ENCODE measurements at places on chromosomes 12 and 14.

DNA sequence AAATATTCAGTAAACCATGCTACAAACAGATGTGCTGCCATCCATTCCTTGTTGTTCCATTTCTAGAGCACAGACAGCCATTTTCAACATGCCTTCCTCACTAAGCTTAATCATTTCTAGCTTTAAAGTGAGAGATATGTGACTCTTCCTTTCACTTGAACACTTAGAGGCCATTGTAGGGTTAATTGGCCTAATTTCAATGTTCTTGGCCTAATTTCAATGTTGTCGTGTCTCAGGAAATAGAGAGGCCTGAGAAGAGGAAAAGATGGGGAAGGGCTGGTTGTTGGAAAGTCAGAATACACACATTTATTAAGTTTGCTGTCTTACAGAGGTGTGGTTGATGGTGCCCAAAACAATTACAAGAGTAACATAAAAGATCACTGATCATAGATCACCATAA is 435.1 kb downstream of the ZFP36L1 start:
- DNase-seq, result no peak

DNA sequence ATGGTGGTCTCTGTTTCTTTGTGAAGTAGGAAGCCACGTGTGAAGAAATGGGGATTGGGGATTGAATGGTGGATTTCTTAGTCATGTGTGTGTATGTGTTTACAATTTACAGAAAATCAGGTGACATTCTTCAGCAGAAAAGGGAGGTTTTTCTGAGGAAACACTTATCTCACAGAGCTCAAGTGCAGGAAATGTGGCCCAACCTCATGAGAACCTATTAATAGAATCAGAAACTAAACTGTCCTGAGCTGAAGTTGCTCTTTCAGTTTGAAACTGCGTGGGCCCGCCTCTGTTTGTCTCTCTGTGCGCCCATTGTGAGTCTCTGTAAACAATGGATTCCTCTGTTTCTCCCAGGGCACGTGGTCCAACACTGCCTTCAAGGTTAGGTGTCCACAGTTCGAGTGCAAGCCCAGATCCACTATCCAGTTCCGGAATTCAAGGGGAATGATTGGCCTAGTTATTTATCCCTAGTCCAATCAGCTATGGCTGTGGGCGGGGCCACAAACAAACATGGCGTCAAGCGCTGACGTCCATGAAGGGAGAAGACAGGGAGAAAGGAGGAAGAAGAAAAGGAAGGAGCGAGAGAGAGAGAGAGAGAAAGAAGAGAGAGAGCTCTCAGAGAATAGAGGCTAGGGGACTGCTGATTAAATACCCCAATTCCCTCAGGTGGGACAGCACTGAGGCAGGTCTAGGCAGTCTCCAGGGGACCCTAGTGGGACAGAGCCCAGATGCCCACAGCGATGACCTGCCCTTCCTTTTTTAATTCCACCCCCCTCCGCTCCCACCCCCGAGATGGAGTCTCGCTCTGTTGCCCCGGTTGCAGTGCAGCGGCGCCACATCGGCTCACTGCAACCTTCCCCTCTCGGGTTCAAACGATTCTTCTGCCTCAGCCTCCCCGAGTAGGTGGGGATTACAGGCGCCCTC is 31.4 kb upstream of the C12orf76 start:
- DNase-seq, result peak; percentile 76

DNA sequence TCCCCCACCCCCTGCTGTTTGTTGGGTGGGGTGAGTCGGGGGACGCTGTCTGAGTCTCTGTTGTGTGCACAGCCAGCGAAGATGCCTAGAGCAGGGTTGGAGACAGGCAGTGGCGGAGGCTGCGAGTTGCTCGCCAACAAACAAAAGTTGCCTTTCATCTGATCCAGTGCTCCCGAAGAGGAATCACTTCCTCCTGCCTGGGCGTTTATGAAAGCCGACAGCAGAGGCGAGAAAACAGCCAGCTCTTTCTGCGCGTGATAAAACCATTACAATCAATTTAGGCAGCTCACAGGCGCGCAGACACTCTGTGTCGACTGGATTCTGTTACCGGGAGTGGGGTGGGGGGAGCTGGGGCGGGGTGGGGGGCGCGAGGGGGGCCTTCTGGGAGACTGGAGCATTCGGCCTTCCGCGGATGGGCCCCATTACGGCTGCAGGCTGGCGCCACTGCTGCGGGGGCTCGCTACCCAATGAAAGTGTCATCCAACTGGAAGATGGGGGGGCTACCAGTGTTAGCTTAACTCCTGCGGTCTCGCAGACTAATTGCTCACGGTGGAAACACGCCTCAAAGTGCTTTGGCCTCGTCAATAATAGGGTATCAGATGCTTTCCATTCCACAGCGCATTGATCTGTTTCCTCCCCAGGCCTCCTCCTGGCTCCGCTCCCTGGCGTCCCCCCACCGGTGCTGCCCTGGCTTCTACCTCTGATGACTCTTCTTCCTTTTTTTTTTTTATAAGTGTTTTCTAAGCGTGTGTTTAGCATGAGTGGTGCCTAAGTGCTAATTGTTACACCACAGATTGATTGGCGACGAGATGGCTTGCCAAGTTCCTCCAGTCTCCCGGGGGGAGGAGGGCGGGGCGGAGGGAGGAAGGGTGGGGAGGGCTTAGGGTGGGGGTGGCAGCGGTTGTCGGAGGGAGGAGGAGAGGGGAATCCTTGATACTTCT is 678.4 kb downstream of the MED13L start:
- no peak for DNase-seq

DNA sequence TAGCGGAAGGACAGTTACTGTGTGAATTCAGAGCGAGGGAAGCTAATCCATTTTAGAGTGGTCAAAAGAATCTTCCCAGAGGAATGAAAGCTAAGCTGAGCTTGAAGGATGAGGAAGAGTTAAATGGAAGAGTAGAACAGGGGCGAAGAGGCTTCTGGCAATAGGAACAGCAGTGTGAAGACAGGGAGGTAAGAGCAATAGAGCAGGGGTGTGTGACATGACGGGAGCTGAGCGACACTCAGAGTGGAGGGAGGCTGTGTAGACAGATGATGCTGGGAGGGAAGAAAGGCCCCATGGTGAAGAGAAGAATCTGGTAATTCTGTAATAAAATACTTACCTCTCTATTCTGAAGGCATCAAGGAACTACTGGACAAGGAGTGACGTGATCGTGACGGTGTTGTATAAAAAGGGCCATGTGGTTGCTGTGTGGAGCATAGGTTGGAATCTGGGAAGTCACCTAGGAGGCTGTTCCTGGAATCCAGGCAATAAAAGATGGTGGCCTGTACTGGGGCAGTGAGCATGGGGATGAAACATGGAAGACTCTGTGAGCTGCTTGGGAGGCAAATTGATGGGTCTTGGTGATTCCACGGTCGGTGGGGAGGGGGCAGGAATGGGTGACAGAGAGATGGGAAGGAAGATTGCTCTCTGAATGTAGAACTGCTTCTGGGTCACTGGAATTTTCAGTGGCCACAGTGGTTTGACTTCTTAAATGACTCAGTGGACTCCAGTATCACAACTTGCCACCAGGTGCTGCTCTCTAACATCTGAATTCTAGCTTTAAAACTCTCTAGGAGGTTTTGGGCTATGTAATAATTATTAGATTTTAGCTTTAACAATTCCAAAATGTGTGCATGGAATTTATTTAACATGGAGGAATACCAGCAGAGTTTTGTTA is 164.1 kb downstream of the ATP23 start:
- DNase-seq, result no peak

DNA sequence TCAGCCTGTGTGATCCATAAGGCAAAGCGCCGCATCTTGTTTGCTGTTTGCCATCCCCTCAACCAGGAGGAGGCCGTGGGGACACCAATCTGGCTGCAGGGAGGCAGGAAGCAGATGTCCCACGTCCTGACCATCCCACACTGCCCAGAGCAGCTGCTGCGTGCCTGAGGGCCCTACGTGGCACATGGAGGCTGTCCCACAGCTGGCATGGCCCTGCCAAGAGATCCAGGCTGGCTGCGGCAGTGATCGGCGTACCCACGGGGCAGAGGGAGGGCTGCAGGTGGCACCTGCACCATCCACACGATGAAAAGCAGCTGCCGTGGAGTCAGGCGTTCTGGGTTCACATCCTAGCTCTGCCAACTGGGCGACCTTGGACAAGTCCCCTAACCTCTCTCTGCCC is 42.0 kb downstream of the NCOR2 start:
- DNase-seq, result no peak

- peak; percentile 47 for DNase-seq
Observed at GRCh38 chr14:77459072-77459723, 1.3 kb downstream of the AHSA1 start.

DNA sequence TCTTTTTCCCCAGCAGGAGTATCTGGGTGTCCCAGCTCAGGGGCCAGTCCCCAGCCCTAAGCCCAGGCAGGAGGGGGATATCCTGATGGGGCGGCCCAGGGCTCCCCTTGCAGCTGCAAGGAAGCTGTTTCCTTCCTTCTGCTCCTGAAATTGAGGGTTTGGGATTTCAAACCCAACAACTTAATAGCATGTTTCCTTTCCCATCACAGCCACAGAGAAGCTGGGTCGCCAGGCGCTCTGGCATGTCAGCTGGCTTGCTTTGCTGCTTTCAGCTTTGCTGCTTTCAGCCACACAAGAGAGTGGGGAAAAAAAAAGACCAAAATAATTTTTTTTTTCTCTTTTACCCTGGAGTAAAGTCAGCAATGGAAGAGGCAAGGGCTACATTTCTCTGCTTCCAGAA is 30.0 kb downstream of the HVCN1 start:
- no peak for DNase-seq

DNA sequence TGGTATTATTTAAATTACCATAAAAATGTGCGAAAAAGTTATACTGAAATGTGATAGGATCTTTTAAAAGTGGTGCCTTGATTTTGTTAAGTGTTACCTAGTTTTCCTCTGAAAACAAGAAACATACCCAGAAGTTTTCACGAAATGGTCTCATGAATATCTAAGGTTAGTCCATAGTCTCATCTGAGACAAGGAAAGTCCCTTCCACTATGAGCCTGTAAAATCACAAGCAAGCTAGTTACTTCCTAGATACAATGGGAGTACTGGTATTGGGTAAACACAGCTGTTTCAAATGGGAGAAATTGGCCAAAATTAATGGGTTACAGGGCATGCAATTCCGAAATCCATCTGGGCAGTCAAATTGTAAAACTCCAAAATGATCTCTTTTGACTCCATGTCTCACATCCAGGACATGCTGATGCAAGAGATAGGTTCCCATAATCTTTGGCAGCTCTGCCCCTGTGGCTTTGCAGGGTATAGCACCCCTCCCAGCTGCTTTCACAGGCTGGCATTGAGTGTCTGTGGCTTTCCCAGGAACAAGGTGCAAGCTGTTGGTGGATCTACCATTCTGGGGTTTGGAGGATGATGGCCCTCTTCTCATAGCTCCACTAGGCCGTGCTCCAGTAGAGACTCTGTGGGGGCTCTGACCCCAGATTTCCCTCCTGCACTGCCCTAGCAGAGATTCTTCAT is 271.4 kb downstream of the NAV3 start:
- no peak for DNase-seq

DNA sequence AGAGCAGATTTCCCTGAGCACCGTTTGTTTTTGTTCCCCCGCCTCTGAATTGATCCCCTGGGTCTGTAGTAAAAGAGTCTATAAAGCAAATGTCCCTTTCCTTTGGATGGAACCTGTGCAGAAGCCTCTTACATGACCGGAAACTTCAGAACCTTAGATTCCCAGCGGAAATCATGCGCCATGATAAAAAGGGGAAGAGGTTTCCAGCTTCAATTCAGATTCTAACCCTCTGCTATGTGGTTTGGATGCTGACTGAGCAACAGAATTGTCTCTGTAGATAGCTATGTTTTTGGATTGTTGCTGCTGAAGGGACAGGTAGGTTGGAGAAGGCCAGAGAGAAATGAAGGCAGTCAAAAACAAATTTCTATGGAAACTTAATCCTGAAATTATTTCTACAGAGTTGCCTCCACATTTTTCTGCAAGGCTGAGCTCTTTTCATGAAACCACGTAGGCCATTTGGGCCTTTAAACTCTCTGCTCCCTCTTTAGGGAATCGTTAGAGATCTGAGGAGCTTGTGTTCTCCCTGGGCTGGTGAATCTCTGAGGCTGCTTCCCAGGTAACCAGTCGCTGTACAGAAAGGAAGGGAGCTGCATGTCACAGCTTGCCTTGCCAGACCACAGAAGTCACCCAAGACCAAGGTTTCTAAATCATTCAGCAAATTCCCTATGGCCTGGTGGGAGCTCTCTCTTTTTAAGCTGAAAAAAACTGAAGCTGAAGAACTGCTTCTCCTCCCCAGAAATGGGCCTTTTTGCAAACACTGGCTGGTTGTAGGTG is 28.7 kb upstream of the OR10P1 start:
- no peak for DNase-seq

Measured in T-cell (primary cell).